ENCODE measurements at places on chromosomes 13 and 19. TPM values are rescaled to one million over a fixed set of nuclear protein-coding genes. Genes with fewer than 3 reads are reported as not detected.

Gene FRY
- total RNA-seq = 1.0 TPM

Gene CEACAM3
- not detected for total RNA-seq

Gene CLASRP
- total RNA-seq = 54.8 TPM

Gene KDM4B
- total RNA-seq = 8.3 TPM

Gene CACNG7
- 0.11 TPM for total RNA-seq

Gene SSC5D
- 0.53 TPM for total RNA-seq

Gene ZNF320
- 20.1 TPM for total RNA-seq

Gene WASF3
- 4.8 TPM for total RNA-seq

Gene PCDH20
- 2.5 TPM for total RNA-seq

Gene CLDND2
- total RNA-seq = 0.64 TPM

Gene GNA15
- not detected for total RNA-seq

Gene RPS19
- 2,844 TPM for total RNA-seq

Gene CCNE1
- 15.0 TPM for total RNA-seq

Gene AP1M2
- total RNA-seq = 4.1 TPM

Gene GSX1
- total RNA-seq = not detected

Gene CTXN1
- 12.0 TPM for total RNA-seq

Gene CEACAM16
- not detected for total RNA-seq

Gene ADM5
- 11.6 TPM for total RNA-seq

Gene WDR88
- total RNA-seq = not detected

Gene B3GNT3
- total RNA-seq = not detected

Gene NMRK2
- total RNA-seq = not detected

Gene SPRY2
- total RNA-seq = 124 TPM

Gene TGFBR3L
- 1.1 TPM for total RNA-seq

Gene C19orf38
- not detected for total RNA-seq

Gene C19orf67
- total RNA-seq = not detected

Gene SIGLEC5
- total RNA-seq = not detected

Gene SYNE4
- 0.19 TPM for total RNA-seq

Gene QPCTL
- total RNA-seq = 18.7 TPM

Gene ZNF557
- total RNA-seq = 12.8 TPM

Gene ZNF14
- total RNA-seq = 3.2 TPM

Gene ZNF729
- 0.21 TPM for total RNA-seq

Gene MAP4K1
- total RNA-seq = 1.3 TPM

Gene ZNF835
- total RNA-seq = 0.98 TPM

Gene CEACAM21
- not detected for total RNA-seq

Gene THSD8
- not detected for total RNA-seq

Gene DCAF15
- total RNA-seq = 59.6 TPM

Data from A375 (cell line).